Activated T-helper 17 cell treated with anti-CD3 and anti-CD28 coated beads, Interleukin-2, amount 50 U/mL, for 72 hours (primary cell): ENCODE measurements at places on chromosomes 11 and 22.
A peak's percentile ranks its signal among the peaks of the same experiment; 100 is the strongest.

DNA sequence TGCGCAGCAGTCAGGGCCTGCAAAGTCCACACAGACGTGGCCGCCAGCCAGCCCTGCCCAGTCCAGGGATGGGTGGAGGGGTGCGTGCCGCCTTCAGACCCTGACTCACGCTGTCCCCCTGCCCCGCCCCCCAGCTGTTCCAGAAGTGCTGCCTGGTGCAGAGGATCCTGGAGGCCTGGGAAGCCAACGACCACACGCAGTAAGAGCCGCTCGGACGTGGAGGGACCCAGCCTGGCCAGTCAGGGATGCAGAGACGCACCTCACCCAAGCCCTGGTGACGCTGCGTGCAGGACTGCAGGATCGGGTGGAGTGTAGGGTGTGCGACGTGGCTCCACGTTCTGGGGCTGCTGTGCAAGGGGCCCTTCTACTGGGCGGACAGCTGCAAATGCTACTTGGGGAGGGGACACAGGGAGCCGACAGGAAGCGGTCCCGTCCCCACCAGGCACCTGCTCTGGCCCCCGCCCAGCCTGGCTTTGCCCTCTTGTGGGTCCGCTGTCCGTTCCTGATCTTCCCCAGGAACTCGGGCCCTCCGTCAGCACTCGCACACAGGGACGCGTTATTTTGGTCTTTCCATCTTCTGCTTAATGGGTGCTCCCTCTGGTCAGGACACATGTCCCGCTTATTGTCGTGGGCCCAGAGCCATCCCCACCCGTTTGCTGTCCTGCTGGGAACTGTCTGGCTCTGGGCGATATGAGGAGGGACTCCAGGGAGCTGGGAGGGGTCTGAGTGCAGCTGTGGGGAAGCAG lies 42.5 kb downstream of the SBF1 start:
- ATAC-seq, result no peak

GRCh38 chr11:103167166-103167565 lies 57.9 kb downstream of the DYNC2H1 start:
- no peak for ATAC-seq

GRCh38 chr11:58286249-58286648 lies 18.2 kb upstream of the OR10W1 start:
- peak; percentile 24 for ATAC-seq

- no peak for ATAC-seq
These were observed 11.3 kb downstream of the ENDOD1 start for GRCh38 chr11:95100856-95101507.

DNA sequence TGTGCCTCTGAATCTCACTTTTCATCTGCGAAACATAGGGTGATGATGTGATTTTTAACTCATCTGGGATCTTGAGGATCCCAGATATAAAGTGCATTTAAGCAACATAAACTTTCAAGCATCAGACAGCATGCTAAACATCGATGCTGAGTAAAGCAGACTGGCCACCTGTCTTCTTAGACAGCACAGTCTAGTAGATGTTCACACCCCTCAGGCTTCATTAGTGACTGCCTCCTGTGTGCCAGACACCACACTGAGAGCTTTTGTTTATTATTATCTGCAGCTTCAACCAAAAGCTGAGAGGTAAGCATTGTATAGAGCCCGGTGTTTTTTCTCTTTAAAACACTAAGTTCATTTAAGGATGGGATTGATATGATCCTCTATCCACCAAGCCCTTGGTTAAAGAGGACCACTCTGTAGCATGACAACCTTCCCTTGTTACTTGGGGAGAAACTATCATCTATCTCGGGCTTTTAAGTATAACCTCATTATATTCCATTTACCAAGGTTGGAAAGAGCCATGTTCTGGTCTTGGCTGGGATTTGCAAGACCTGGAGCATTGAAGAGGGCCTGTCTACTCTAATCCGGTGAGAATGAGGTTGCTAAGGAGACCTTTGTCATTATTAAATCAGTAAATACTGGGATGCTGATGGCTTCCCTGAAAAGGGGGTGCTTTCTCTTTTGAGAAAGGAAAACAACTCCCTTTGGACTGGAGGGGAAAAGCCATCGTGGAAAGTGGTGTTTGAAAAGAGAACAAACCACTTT lies 114.2 kb upstream of the SEZ6L start:
- no peak for ATAC-seq

GRCh38 chr11:110859240-110859840 lies 147.1 kb upstream of the ARHGAP20 start:
- ATAC-seq, result no peak

- no peak for ATAC-seq
These were observed 627.6 kb downstream of the NTM start for GRCh38 chr11:131998020-131998419.

- ATAC-seq, result no peak
These were observed 110.3 kb downstream of the WNT7B start for GRCh38 chr22:45866646-45867117.

DNA sequence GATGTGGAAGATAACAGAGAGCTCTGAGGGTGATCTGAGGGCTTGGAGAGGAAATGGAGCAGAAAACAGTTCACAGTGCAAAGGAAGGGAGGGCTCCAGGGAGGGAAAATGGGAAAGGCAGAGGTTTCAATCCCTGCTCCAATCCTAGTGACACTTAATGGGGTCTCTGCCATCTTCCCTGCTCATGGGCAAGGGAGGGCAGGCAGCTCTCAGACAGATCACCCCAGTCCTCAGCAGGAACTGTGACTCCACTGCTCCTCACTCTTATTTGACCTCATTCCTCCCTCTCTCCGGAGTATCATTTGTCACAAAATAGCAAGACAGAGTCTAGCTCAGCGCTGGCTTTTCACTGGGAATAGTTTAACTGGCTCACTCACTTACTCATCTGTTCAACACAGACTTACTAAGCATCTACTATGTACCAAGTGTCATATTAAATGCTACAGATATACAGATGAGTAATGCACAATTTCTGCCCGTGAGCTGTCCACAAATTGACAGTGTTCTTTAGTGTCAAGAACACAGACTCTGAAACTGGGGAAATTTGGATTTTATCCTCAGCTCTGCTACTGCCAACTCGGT lies 817.4 kb downstream of the OPCML start:
- no peak for ATAC-seq

DNA sequence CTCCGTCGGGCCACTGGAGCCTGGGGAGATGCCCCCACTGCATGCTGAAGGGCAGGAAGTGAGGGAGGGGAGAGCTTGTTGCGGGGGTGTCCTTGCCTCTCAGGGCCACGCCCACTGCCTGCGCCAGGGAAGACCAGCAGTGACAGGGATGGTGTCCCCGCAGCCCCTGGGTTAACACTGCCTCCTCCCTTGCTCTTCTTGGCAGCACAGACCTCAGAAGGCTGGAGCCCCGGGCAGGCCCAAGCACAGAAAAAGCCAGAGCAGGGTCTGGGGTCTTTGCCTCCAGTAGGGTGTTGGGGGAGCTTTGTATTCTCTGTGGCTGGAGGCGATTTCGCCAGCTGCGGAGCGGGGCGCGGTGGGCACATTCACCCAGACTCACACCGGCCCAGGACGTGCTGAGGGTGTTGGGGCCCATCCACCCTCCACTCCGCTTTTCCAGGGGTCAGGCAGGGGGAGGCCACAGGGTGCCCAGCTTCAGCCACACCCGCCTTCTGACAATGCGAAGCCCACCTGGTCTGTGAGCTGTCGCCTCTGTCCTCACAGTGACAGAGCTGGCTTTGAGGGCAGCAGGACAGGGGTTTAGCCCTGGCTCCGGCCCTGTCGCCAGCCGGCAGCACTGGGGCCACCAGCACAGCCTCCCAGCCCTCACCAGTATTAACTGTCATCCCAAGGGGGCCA lies 83.7 kb downstream of the CDKN1C start:
- no peak for ATAC-seq

DNA sequence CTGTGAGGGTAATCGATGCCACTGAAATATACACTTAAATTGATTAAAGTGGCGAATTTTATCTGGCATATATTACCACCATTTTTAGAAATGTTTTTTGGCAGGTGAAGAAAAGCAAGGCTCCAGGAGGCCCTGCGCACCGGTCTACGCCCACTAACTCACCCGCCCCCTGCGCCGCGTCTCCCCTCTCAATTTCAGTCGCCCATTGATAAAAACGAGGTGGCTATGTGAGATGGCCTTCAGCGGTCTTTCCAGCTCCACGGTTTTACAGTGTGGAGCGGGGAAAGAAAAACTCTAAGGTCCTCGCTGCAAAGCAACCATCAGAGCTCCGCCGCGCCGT lies 602 bp upstream of the AQP11 start:
- ATAC-seq, result peak; percentile 32

- ATAC-seq, result no peak
These were observed 13.7 kb downstream of the CYP2D6 start for GRCh38 chr22:42116848-42117424.

- no peak for ATAC-seq
These were observed 2.9 kb upstream of the FOSL1 start for GRCh38 chr11:65903068-65903481.

DNA sequence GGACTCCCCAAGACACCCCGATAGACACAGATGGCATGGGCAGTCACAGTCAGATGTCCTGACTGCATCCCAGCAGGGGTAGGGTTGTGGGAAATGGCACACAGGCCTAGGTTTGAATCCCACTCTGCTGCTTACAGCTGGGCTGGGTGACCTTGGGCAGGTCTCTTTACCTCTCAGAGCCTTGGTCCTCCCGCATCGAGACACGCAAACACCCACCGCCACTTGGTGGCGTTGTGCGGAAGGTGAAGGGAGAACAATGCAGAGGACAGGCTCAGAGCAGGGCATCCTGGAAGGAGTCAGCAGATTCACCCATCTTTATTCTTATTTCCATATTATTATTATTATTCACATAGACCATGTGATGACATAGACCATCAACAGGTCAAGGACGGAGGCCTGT lies 140.5 kb downstream of the MIAT start:
- ATAC-seq, result no peak

- ATAC-seq, result no peak
These were observed 21.0 kb upstream of the TMEM123 start for GRCh38 chr11:102473543-102473942.

GRCh38 chr22:27068121-27068520 lies 410.7 kb downstream of the MIAT start:
- ATAC-seq, result peak; percentile 38

DNA sequence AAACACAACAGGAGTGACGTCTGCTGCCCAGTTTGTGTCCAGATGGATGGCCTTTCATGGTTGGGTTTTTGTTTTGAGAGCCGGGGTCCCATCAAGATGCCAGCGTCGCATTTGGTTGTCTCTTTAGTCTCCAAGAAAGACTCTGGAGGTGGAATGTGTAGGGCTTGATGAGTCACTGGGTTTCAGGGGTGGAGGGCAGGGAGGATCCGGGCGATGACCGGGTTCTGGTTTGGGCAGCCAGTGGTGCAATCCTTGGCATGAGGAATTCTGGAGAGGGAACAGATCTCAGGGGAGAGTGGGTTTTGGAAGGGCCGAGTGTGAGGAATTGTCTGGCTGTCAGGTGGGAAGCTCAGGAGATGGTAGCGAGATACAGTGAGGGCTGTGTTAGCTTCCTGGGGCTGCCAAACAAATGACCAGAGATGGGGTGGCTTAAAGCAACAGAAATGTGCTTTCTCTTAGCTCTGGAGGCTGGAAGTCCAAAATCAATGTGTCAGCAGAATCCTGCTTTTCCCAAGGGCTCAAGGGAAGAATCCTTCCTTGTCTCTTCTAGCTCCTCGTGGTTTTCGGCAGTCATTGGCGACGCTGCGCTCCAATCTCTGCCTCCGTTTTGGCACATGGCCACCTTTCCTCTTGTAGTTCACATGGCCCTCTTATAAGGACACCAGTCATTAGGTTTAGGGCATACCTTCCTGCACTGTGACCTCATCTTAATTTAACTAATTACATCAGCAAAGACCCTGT lies 26.4 kb upstream of the PPFIA1 start:
- no peak for ATAC-seq

DNA sequence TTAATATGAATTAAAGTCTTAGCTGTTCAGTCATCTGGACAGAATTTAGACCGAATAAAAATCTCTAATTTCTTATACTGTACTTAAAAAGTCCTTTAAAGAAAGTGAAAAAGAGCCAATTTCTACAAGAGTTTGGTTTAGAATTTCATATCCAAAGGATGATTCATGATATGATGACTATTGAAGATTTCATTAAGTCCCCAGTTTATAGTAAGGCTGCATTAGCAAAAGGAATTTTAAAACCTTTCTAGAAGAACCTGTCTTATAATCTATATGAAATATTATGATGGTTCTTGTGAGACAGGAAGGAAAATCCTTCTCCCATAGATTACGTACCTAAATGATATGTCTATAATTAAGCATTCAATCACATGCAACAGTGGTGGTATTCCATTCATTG lies 34.8 kb downstream of the TSG101 start:
- no peak for ATAC-seq

DNA sequence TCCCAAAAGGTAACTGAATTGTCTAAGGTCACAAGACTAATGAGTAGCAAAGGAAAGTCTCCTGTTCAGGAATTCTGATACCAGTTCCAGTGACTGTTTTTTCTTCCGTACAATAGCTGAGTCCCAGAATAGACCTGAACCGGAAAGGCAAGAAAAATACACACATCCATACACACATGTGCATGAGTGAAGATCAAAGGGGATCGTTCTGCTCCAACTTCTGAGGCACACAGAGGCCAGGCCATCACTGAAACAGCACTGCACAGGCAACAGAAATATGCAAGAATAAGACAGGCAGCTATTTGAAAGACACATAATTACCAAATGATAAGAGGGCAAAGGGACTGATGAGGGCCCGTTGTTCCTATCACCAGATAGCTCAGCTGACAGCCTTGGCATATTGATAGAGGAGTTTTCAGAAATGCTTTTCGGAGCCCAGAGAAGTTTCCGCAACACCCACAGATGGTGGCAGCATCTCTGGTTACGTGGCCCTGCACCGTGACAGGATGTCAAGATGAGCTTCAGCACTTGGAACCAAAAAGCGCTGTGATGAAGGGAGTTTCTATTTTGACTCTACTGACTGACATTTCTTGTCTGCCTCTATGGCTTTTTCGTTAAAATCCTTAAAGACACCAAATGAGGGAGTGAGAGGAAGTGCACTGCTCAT lies 280.6 kb downstream of the LARGE1 start:
- ATAC-seq, result no peak

DNA sequence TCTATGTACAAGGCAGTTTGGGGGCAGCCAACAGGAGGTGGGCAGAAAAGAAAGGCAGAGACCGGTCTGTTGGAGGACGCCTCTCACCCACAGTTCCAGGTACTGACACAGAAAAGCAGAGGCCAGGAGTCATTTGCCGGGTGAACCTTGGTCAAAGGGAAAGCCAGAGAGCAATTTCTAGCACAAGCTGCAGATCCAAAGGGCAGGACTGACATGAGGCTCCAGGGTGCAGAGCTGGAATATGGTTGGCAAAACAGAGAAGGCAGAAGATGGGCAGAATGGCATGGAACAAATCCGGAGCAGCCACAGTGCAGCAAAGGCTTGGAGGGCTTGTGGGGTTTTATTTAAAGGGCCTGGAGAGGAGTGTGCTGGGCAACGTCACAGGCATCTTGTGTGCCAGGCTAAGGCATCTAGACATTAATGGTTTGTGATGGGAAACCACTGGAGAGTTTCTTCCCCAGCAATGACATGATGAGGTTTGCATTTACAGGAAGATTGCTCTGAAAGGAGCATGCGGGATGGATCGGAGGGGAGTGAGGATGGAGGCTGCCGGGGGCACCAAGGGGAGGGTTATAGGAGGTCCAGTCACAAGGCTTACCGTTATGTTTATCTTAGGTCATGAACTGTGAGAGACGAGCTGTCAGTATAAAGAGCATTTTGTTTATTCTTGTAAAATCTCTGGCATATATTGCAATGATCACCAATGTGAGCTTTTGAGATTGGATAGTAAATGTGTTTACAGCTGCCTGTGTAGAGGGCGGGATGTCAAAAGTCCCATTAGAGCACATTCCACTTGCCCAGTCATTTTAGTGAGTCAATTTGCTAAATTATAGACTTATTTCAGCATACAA lies 5.7 kb upstream of the MMP20 start:
- ATAC-seq, result no peak

- ATAC-seq, result no peak
These were observed 23.7 kb upstream of the ARFGAP3 start for GRCh38 chr22:42880815-42881214.

- no peak for ATAC-seq
These were observed 47.9 kb downstream of the DCUN1D5 start for GRCh38 chr11:103043826-103044678.
